ENCODE measurements at places on chromosomes 13 and 19. TPM values are rescaled to one million over a fixed set of nuclear protein-coding genes. Genes with fewer than 3 reads are reported as not detected.
A peak's percentile ranks its signal among the peaks of the same experiment; 100 is the strongest.

The GRIK5 gene
- total RNA-seq: 0.29 TPM

The C19orf18 gene
- 0.55 TPM for total RNA-seq

The LRRC25 gene
- total RNA-seq: 14.4 TPM

- DNase-seq: no peak
Observed at GRCh38 chr19:51059715-51060114, 5.2 kb downstream of the KLK13 start.

DNA sequence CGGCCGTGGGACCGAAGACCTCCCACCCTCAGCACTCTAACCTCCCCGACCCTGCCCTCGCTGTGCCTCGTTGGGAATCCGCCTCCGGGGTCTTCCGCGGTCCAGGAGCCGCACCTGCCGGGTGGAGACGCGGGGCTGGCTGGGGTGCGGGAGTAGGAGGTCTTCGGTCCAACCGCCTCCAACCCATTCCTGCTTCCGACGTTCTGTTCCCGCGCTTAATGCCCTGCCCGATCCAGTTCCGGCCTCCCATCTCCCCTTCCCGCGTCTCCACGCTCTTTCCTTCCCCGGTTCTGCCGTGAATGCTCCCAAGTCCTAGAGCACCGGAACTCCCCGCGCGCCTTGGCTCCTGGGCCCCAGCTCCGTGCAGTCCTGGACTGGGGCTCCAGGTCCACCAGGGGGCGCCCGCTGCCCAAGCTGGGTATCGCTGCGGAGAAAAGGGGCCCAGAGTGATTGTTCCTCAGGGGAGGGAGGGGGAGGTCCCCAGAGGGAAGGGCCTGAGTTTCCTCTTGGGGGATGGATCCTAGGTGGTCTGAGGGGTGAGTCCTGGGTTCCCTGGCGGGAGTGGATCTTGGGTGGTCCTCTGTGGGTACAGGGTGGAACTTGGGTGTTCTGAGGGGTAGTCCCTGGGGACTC, 14.1 kb upstream of the TNFSF9 start:
- DNase-seq: peak; percentile 100
